ENCODE measurements at places on chromosomes 11 and 22. TPM values are rescaled to one million over a fixed set of nuclear protein-coding genes. Genes with fewer than 3 reads are reported as not detected.

GRK3 gene
- 4.4 TPM for total RNA-seq

CCDC116 gene
- total RNA-seq = 0.09 TPM

GLYAT gene
- not detected for total RNA-seq

CBX7 gene
- total RNA-seq = 0.80 TPM

SCUBE2 gene
- total RNA-seq = 0.43 TPM

MN1 gene
- total RNA-seq = 3.4 TPM

TTC36 gene
- not detected for total RNA-seq

INS gene
- total RNA-seq = not detected

POU2AF3 gene
- total RNA-seq = 1.00 TPM

CALCA gene
- total RNA-seq = not detected
